AG04450 (cell line): ENCODE measurements at places on chromosomes 2 and 18. TPM values are rescaled to one million over a fixed set of nuclear protein-coding genes. Genes with fewer than 3 reads are reported as not detected.

KLHL41 gene
- polyA plus RNA-seq = 0.22 and 0.26 TPM in 2 replicates

DNA sequence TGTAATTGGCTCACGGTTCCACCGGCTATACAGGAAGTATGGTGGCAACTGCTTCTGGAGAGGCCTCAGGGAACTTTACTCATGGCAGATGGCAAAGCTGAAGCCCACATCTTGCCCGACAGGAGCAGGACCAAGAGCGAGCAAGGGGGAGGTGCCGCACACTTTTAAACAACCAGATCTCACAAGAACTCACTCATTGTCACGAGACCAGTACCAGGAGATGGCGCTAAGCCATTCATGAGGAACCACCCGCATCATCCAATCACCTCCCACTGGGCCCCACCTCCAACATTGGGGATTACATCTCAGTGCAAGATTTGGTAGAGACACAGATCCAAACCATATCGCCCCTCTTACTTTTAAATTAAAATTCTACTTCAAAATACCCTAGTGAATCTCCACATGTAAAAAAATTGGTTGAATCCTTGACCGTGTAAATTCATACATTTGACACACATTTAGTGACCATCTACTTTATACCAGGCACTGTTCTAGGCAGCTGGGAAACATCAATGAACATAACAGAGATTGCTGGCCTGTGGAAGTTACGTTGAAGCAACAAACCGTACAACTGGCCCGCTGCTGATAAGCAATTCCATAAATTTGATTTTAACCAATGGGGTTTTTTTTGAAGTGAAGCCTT is 87.6 kb downstream of the ALPK2 start:
- no peak for DNase-seq

GRCh38 chr2:216217904-216218260 is 108.7 kb downstream of the XRCC5 start:
- DNase-seq = no peak

GRCh38 chr2:75102011-75102410 is 97.3 kb downstream of the TACR1 start:
- DNase-seq = no peak
